ENCODE measurements at places on chromosomes 13 and 19. TPM values are rescaled to one million over a fixed set of nuclear protein-coding genes. Genes with fewer than 3 reads are reported as not detected.

GRCh38 chr19:41987141-41987860, 6.7 kb downstream of the ATP1A3 start:
- no peak for DNase-seq

Gene CCDC70
- total RNA-seq, result not detected

Gene C2CD4C
- total RNA-seq, result 0.69 TPM

GRCh38 chr13:90919153-90919552, 428.3 kb upstream of the MIR17HG start:
- DNase-seq, result no peak

DNA sequence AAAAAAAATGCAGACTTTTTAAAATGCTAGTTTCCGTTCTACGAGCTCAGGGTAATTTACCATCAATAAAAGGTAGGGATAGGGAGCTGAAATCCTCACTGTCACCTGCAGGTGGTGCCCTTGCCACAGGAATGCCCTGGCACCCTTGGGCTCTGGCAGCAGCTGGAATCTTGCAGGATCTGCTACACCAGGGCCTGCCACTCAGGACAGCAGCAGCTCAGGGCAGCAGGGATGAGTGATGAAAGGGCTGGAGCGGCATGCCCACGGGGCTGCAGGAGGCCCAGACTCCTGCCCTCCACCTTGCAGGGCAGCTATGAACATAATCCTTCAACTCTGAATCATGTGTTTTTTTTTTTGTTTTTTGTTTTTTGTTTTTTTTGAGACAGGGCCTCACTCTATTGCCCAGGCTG, 54.0 kb downstream of the GNG7 start:
- peak; percentile 64 for DNase-seq

DNA sequence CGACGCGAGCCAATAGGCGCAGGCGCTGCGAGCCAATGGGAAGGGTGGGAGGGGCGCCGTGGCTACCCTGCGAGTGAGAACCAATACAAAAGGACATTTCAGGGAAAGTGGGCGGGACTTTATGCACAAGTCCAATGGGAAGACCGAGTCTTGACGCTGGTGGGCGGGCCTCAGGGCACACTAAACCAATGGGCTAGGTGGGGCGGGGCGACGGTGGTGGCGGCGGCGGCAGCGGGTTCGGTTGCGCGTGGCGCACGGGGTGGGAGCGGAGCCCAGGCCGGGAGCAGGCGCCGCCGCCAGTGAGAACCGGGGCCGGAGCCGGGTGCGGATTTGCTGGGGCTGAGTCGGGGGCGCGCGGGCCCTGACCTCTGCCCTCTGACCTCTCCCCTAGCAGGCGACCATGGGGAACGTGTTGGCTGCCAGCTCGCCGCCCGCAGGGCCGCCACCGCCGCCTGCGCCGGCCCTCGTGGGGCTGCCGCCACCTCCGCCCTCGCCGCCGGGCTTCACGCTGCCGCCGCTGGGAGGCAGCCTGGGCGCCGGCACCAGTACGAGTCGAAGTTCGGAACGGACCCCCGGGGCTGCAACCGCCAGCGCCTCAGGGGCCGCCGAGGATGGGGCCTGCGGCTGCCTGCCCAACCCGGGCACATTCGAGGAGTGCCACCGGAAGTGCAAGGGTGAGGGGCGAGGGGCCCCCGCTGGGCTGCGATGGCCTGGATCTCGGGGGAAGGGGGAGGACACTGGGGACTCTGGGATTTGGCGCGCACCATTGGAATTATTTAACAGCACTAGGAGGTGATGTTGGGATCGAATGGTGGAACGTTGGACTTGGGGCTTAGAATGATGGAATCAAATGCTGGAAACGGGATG, at the start of gene TOMM40:
TOMM40 (plus strand) TSS at position 239 of the 867 bp plus-strand sequence; CDS start at position 401, 162 bp downstream.
- no peak for DNase-seq

Gene TMEM272
- total RNA-seq, result not detected

Gene KLK13
- not detected for total RNA-seq

- no peak for DNase-seq
Measured at GRCh38 chr19:54424201-54424600, 8.9 kb downstream of the TTYH1 start.

Gene RASAL3
- not detected for total RNA-seq

Gene CD22
- total RNA-seq, result 23.2 TPM

GRCh38 chr13:46627462-46627861, 74.5 kb downstream of the LRCH1 start:
- DNase-seq, result no peak

- no peak for DNase-seq
Measured at GRCh38 chr13:30711375-30711774, 24.0 kb upstream of the ALOX5AP start.

Gene SHANK1
- total RNA-seq, result 10.5 TPM

DNA sequence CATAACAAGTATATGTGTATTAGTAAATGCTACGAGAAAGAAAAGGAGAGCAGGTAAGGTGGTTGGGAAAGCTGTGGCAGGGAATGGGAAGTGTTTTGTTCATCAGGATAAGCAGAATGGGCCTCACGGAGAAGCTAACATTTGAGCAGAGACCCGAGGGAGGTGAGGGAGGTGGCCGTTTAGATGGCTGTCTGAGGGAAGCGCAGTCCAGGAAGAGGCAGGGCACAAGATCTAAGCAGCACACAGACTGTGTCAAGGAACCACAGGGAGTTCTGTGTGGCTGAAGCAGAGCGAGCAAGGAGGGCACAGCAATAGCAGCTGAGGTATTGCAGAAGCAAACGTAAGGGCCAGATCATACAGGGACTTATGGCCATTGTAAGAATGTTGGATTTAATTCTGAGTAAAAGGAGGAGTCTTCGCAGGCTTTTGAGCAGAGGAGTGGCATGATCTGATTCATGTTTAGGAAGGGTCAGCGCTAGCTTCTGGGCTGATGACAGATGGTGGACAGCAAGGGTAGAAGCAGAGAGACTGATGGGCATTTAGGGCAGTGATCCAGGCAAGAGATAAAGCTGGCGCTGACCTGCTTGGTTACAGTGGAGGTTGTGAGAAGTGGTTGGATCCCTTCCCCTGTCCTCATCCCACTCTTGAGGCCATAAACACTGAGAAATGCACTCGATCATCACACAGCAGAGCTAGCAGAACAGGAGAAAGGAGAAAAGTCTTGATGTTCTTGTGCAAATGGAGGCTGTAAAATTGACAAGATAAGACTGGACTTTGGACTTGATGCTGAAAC, 199.9 kb downstream of the LACC1 start:
- DNase-seq, result no peak

GRCh38 chr13:108346376-108346775, 76.9 kb downstream of the TNFSF13B start:
- DNase-seq, result no peak

Gene CACNG7
- not detected for total RNA-seq

Gene MIA
- total RNA-seq, result 6.7 TPM

GRCh38 chr13:45417790-45418534, at the start of gene SLC25A30:
SLC25A30 (minus strand) TSS chr13:45418373; CDS start chr13:45411425, 6,948 bp downstream.
- peak; percentile 86 for DNase-seq

- DNase-seq, result no peak
Measured at GRCh38 chr19:34904664-34905527, 21.8 kb upstream of the ZNF30 start.

Gene C19orf81
- total RNA-seq, result 1.1 TPM

DNA sequence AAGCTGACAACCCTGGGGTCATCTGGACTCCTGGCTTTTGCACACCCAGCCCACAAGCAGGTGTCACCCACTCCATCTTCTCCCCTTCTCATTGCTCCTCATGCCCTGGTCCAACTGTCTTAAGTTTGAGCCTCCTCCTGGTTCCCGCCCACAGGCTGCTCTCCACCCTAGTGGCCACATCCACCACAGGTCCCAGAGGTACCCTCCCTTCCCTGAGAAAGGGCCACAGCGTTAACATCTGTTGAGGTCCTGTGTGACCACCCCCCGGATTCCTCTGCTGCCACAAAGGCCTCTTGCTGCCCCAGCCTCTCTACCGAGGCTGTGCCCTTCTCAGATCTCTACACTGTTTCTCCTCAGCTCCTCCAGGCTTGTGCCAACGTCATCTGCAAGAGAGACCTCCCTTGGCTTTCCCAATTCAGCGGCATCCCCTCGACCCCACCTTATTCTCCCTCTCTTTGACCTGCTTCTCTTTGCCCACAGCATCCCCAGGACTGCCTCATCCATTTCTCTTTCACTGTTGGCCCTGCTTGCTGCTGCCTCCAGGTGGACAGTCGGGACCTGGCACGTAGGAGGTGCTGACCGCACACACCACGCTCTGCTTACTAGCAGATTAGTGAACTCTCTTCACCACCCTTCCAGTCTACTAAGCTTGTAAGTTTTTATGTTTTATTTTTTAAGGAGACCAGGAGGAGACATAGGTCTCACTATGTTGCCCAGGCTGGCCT, 33.3 kb downstream of the SUGP2 start:
- DNase-seq, result no peak

- DNase-seq, result no peak
Measured at GRCh38 chr13:34762312-34762711, 179.8 kb upstream of the NBEA start.

Gene CBARP
- total RNA-seq, result 3.2 TPM

Gene KLHL1
- not detected for total RNA-seq

- peak; percentile 32 for DNase-seq
Measured at GRCh38 chr13:31361673-31362072, 161.9 kb downstream of the B3GLCT start.

DNA sequence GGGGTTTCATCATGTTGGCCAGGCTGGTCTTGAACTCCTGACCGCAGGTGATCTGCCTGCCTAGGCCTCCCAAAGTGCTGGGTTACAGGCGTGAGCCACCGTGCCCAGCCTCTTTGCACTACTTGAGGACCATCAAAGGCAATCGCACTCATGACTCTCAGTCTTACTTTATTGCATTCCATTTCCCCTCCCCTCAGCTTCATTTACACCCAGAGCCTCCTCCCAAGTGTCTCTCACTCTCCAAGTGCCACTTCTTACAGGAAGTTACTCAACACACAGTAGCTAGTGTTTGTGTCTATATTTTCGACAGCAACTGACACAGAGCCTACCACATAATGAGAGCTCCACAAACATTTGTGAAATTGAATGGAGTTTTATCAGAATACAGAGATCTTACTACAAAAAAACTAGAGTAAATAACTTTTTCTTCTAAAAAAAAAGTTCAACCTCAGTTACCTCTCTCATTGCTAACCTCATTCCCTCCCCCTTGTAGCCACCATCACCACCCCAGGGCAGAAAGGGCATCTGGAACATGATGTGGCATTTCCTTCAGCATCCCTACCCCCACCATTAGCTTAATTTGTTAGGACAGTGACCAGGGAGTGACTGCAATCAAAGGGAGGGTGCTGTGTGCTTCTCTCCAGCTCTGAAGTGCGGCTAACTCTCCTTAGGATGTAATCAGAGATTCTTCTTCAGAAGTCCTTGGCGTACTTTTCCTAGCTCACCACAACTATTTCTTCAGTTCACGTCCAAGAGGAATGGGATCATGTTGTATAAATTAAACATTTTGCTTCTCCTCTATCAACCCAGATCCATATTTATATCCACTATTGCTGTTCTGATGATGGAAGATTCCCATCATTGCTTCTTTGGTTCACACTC, 17.0 kb upstream of the RUBCNL start:
- DNase-seq, result no peak

Gene EID2
- 19.4 TPM for total RNA-seq

DNA sequence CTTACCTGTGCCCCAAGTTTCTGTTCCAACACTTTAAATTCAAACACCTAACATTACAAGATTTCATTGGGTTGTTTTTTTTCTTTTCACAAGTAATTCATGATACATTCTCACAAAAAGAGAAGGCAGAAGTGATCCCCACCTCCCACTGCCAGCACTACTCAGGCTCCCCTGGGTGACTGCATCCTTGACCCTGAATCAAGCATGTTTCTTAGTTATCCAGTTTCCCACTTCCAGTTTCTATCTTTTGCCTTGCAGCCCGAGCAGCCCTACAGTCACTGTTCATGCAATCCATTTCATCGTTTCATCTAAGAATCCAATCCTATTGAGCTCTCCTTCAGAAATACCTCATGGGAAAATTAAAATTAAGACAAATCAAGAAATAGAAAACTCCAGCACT, 61.4 kb downstream of the RNASEH2B start:
- DNase-seq, result no peak

GRCh38 chr19:4642625-4643024, 3.3 kb downstream of the TNFAIP8L1 start:
- no peak for DNase-seq

Gene C19orf44
- 1.4 TPM for total RNA-seq

DNA sequence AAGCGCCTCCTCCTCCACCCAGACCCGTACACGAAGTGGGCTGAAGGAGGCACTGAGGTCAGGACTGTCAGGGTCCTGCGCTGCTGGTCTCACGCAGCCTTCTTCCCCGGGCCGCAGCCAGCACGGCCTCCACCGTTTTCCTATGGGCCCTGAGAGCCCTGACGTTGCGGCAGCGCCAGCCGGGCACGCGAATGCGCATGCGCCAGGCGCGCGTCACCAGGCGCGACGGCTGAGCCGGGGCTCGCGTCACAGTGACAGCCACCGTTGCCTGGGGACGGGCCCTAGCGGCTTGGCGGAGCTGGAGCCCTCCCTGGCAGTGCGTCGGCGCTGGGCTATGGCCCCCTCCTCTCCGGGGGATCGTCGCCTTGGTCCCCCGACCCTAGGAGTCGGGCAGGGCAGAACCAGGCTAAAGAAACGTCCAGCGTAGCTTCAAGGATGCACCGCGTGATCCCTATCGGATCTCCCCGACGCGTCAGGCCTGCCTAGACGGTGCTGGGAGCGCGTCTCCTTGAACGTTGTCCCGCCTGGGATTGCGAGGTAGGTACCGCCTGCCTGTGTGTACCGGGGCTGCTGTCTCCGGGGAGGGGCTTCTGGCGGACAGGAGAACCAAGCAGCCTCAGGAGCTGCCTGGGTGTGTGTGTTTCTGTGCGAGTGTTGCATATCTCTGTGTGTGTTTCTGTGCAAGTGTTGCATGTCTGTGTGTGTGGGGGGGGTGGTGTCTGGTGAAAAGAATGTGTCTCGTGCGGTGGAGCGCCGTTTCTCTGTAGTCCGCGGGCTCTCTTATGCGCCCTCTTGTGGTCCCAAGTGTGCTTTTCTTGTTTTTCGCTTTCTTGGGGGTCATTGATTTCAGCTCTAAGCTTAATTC, 43.2 kb downstream of the ZNF571 start:
- DNase-seq, result peak; percentile 6

Gene CERS4
- 0.27 TPM for total RNA-seq

DNA sequence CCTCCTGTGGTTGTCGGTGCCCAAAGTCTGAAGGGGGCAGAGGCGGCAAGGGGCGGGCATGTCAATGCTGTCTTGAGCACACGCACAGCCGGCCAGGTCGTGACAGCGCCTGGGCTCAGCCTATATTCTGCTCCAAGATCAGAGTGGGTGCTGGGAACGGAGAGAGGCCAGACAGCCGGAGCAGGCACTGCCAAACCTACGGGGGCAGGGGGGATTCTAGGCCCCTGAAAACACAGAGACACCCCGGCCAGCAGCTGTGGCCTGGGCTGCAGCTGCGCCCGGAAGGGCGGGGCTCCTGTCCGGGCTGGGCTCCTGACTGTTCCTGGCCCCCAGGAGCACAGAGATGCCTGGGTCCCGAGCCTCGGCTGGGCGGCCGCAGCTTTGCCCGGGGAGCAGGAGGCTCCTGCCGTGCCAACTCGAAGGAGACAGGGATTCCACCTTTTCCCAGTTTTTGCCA, 2662.9 kb upstream of the PCDH20 start:
- DNase-seq, result peak; percentile 58
